RPMI7951 (cell line): ENCODE measurements at places on chromosomes 13 and 19. TPM values are rescaled to one million over a fixed set of nuclear protein-coding genes. Genes with fewer than 3 reads are reported as not detected.

Gene HSH2D
- not detected in 2 replicates for total RNA-seq

GRCh38 chr19:21202865-21203494 is 61.1 kb downstream of the ZNF431 start:
- DNase-seq = peak; percentile 20

Gene POU2F2
- 2.0 and 2.4 TPM in 2 replicates for total RNA-seq

GRCh38 chr19:18251587-18252369 is 22.5 kb downstream of the IQCN start:
- DNase-seq = peak; percentile 61

Gene KCNRG
- total RNA-seq = 0.39 and 0.72 TPM in 2 replicates

- no peak for DNase-seq
Observed at GRCh38 chr19:19554074-19555023, 16.3 kb downstream of the CILP2 start.

- peak; percentile 4 for DNase-seq
Observed at GRCh38 chr19:23101241-23101640, 15.6 kb upstream of the ZNF730 start.

DNA sequence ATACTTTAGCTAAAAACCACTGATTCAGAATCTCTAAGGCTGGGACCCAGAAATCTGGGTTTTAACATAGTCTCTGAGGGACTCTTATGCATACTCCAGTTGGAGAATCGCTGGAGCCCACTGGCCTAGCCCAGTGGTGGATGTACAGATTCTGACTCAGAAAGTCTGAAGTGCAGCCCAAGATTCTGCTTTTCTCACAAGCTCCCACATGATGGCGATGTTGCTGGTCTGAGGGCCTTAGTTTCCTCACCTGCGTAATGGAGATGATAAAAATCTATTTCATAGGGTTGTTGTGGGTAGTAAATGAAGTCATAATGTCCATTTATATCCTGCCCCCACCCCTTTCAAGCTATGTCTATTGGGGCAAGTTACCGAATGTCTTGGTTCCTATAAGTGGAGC is 7.7 kb upstream of the CDADC1 start:
- peak; percentile 24 for DNase-seq
